Activated CD8-positive, alpha-beta memory T cell treated with anti-CD3 and anti-CD28 coated beads, Interleukin-2, amount 10 ng/mL, durations not matched to agents 7 days and 5 days (primary cell): ENCODE measurements at places on chromosomes 3 and 15. TPM values are rescaled to one million over a fixed set of nuclear protein-coding genes. Genes with fewer than 3 reads are reported as not detected.

Gene B3GNT5
- 1.3 TPM for total RNA-seq

Gene TRAIP
- 32.0 TPM for total RNA-seq

Gene ROBO2
- not detected for total RNA-seq

- no peak for DNase-seq
Observed at GRCh38 chr15:95816591-95816990, 513.9 kb upstream of the NR2F2 start.

- DNase-seq = no peak
Observed at GRCh38 chr15:75309711-75310110, 26.2 kb upstream of the COMMD4 start.

DNA sequence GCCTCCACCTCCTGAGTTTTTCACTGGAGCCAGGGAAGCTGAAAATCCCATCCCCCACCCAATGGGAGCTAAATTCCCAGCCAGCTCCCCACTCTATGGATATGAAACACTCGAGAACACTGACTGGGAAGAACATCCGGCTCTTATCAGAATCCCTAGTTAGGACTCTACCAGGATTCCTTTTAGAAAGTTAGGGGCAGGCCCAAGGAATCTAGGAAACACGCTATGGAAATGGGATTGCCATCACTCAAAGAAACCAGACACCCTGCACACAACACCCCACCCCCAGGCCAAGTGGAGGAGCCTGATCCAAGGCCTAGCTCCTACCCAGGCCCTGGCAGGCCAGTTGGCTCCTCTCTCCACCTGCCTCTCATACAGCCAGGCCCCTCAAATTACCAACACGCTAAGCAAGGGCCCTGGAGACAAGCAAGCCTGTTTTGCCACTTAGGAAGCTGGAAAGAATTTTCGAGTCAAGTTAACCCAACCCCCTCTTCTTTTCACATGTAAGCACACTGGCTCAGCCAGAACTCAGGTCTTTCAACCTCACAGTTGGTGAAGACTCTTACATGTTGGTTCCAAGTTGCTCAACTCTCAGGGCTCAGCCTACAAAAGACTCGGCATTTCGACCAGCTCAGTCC, 75.5 kb downstream of the RBPMS2 start:
- DNase-seq = no peak

DNA sequence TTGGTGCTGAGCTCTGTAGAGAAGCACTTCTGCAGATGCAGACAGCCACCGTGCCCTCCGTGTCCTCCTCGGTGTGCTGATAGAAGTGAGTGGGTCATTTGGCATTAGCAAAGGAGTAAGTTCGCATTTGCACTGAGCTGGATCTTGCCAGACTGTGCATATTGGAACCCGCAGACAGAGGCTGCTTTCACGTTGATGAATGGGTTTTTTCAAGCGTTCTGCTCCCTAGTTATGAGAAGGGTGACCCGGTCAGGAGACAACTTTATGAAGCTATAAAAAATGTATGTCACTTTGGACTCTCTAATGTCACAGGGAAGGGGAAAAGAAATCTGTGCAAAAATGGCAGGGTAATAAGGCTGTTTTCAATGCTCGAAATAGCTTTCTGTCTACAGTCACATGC, 739.4 kb downstream of the MCTP2 start:
- DNase-seq = no peak
